ENCODE measurements at places on chromosomes 11 and 22.

GRCh38 chr11:134478176-134478575 is 66.1 kb upstream of the B3GAT1 start:
- no peak for DNase-seq

- no peak for DNase-seq
Measured at GRCh38 chr22:26756675-26757293, 99.4 kb downstream of the MIAT start.

- DNase-seq = no peak
Measured at GRCh38 chr11:73614591-73614990, 16.7 kb upstream of the FAM168A start.

DNA sequence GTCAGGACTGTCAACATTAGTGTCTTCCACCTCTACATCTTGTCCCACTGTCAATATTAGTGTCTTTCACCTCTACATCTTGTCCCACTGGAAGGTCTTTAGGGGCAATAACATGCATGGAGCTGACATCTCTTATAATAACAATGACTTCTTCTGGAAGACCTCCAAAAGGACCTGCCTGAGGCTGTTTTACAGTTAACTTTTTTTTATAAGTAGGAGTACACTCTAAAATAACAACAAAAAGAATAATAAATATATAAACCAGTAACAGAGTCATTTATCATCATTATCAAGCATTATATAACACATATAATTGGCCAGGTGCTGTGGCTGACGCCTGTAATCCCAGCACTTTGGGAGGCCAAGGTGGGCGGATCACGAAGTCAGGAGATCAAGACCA is 57.5 kb downstream of the PAK1 start:
- no peak for DNase-seq

GRCh38 chr11:111334532-111335502 is 36.5 kb downstream of the POU2AF3 start:
- peak; percentile 99 for DNase-seq

GRCh38 chr11:4682623-4683419 is 14.8 kb downstream of the OR51E2 start:
- DNase-seq = no peak

All from HepG2 (cell line).